ENCODE measurements at places on chromosomes 12 and 14.

- peak; percentile 46 for DNase-seq
These were observed at the start of gene CLMN for GRCh38 chr14:95319312-95320077. TSS of gene CLMN (minus strand) at chr14:95319908. CDS start at chr14:95319792, 116 bp downstream.

DNA sequence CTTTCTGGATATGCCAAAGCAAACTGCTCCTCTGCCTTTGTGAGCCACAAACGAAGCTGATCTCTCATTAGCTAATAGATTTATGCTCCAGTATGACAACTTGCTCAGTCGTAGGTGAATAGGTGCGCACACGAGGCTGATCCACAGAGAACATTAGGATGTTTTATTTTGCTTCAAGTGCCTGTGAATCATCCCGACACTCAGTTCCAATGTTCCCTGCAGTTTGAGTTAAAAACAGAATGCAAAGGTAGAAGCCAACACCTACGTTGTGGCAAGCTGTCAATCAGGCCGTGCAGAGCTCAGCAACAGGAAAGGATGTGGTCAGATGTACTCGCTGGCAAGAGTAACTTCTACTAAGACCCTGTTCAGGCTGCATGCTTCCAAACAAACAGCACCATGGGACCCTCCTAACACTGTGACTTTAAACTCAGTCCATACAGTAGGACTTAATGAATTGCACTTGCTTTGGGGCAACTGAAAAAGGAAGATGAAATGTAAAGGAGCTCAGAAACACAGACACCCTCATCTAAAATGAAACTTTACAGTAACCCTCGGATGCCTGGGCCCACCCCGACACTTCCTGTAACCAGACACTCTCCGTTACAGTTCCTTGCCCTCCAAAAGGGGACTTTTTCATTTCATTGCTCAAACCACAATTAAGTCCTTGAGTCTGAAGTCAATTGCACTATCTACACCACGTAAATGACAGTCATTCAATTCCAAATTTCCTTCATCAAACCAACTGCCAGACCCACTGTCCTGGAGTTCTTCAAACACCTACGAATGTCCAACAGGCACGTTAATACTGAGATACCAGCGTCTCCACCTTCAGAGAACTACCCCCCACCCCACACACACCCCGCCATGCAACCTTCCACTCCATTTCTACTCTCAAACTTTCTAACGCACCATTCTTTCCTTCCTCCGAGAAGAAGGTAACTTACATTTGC, 1.6 kb downstream of the CCDC88C start:
- no peak for DNase-seq

DNA sequence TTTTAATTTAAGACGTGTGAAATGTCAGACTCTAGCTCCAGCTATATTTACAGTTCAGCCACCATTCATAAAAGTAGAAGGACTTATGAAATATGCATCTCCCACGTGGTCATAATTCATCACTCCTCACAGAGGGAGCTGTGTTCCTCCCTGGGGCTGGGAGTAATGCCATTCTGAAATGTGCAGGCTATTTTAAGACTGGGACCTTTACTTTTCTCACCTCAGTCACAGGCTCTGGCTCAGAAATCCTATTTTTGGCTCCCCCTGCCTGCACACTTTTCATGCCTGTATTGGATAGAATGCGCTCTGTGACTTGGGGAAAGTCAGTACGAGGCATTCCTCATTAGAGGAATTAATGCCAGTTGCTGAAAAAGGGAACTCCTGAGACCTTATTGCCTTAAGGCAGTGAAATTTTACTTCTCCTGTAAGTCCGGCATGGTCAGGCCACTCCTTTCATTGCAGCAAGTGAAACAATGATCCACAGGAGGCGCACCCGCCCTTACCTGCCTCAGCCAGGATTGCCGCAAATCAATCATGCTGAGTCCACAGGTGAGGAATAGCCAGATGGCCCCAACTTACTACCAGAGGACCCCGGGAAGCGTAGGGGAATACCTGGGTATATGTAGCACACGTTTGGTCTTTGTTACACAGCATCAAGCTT, 1133.2 kb upstream of the TMEM132C start:
- no peak for DNase-seq

DNA sequence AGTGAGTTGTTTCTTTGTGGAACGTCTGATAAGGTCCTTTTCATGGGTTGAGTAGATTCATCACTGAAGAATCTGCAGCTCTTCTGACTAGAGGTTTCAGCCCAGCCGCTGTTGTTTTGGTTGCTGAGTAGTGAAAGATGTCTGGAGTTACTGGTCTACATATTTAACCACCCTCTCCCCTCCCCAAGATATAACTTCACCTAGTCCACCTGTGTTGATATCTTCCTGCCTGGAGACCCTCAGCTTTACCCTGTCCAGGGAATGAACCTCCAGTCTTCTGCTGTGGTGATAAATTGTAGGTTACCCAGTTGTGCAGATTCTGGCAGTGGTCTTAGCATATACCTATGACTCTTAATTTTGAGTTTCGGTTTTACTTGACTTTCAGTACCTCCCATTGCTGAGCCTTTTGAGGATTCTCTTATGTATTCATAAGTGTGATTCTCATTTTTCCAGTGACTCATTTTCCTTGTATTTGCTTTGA, 62.9 kb downstream of the CCDC91 start:
- DNase-seq, result no peak

DNA sequence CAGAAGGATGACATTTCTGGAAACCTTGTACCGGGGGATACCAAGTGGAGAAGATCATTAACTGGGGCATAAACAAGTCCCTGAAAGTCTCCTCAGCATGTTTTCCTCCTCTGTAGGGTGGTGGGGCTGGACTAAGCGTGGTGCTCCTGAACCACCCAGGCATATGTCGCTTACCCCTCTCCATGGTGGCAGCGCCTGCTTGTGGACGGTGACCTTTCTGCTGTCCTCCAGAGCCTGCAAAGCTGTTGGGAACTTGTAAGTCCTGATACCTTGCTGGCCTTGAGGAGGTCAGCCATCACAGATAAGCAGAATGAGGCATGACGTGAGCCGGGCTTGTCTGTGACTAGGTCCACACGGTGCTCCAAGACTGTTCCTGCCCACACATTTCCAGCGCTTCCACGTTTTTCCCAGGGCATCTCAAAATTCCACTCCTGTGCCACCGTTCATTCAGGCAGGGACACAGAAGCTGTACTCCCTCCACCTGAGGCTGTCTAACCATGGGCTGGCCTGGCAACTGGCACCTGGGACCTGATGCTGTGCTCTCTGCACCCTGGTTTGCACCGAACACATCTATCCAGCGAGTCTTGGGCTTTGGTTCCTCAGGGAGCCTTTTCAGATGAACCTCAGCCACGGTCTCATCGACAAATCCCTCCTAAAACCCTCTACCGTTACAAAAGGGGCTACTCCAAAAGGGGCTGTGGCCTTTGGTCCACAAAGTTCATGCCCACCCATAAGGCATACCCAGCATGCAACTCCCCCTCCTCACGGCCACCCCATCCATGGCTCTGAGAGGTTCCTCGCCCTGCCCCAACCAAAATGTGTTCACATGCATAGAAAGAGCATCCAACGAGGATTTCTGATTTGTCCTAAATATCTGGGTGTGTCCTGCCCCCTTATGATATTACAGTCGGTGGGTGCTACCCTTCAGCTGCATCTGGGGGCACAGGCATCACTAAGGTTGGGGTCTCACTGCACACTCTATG, 199.6 kb upstream of the DIO3 start:
- no peak for DNase-seq

DNA sequence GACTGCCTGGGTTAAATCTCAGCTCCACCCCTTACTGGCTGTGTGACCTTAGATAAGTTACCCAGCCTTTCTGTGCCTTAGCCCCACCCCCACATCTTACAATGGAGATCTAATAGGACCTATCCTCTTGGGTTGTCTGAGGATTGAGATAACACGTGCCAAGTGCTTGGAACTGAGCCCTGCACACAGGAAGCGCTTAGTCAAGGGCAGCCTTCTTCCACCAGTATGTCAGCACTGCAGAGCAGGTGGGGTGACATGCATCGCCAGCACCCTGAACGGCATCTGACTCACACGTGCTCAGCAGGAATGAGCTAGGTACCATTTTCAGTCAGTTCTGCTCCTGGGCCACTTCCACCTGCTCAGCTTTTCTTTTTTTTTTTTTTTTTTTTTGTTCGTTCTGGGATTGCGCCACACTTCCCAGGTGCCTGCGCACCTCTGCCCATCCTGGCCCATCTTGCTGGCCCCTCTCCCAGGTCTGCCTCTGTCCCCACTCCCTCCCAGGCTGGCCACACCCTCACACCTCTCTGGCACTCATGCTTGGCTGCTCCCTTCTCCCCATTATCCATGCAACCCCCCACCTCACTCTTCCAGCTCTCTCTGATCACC, 19.6 kb downstream of the LGMN start:
- peak; percentile 44 for DNase-seq

DNA sequence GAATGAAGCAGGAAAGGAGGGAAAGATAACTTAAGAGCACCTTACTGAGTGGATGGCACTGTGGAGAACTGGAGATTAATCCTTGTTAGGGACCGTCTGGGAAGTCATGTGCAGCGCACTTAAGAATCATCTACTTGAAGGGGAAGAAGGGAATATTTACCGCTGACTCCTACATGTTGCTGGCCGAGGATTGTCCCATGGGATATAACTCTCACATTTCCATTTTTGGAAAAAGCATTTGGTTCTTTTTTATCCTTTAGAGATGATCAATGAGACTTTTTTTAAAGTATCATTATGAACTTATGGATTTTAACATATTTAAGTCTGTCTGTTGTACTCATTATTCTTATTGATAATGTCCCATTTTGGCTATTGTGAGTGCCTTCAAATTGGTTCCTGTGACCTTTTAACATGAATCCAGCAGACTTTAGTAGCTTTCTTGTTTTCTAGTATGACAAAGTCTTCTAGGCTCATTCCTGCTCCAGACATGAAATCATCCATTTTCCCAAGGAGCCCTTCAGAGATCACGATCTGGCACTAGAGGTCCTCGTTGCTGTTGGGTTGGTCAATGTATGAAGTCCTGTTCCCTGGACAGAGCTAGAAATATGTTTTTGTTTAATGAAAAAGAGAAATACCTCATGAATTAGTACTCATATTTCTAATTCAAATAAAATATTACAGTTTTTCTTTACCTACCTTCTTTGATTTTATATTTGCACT, 20.2 kb upstream of the FAM234B start:
- DNase-seq, result no peak

DNA sequence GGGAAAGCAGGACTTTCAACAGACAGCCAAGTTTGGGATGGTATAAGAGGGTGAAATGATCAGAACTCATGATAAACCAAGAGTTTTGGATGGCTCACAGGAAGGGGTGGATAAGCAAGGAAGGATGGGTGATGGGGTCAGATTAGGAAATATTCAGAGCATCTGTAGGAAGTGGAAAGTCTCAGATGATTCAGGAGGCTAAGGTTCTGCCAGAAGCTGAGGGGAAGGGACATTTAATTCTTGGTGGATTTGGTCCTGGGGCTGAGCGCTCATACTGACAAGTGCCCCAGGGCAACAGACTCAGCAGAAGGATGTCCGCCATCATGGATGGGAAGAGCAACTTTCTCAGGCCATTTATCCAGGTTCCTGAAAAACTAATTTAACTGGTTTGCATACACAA, 28.4 kb upstream of the BDKRB2 start:
- no peak for DNase-seq

- DNase-seq, result no peak
These were observed 5.2 kb downstream of the TMTC1 start for GRCh38 chr12:29778531-29778930.

- DNase-seq, result no peak
These were observed 38.0 kb downstream of the GRIP1 start for GRCh38 chr12:66640691-66641460.

DNA sequence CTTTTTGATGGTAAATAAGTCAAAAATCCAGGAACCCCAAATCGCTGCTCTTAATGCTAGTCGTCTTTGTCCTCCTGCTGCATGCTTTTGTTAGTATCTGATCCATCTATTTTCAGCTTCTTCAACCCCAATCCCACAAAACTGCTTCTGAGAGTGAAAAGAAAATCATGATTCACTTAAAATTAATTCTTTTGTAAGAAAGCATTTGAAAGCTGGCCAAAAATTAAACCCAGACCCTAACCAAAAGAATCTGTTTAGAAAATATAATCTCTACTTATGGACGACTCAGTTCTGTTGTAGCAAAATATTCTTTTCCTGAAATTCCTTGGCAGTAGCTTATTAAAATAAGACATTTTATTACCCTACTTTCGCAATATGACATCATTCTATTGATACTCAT, 443.6 kb upstream of the SYT1 start:
- DNase-seq, result no peak

DNA sequence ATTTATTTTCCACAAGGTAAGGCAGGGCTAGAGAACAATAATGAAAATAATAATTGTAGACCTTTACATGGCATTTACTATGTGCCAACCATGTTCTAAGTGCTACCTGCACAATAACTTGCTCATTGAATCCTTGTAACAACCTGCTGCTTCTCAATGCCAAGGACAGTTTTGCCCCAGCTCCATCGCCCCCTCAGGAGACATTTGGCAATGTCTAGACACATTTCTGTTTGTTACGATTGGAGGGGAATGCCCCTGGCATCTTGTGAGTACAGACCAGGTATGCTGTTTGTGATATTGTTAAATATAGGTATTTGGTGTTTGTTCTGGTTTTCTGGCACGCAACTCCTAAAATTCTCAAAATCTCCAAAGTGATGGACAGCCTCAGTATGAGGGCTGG, 8.1 kb upstream of the ATXN2 start:
- no peak for DNase-seq

- no peak for DNase-seq
These were observed 28.2 kb upstream of the KCNA1 start for GRCh38 chr12:4881266-4882064.

DNA sequence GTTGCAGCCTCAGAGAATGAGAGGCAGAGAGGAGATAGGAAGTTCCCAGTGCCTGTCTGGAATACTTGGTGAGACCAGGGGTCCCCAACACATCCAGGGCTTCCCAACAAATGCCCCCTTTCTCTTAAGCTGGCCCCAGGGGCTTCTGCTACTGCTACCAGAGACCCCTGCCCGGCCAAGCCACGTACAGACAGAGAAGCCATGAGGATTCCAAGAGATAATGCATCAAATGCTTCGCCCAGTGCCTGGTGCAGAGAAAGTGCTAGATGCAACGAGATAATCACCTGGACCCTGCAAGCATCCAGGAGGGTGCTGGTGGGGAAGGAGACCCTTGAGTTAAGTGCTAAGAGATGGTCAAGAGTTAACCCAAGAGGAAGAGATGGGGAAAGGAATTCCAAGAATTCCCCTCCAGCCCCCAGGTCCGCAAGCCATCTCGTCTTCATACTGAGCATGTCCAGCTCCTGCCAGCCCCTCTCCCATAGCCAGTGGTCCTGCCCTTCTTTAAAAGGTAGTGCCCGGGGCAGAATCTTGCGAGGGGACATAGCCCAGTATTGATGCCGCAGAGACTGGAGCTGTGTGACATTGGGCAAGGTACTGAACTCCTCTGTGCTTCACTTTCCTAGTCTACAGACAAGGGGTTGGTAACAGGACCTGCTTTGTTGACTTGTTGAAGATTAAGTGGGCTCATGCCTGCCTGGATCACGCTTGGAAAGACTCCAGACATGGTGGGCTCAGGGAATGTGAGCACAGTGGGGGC, 103.3 kb downstream of the CALM1 start:
- no peak for DNase-seq

All from NCI-H774 (cell line).